Thoracic aorta (tissue), 2 donors: ENCODE measurements at places on chromosomes 3 and 15.

DNA sequence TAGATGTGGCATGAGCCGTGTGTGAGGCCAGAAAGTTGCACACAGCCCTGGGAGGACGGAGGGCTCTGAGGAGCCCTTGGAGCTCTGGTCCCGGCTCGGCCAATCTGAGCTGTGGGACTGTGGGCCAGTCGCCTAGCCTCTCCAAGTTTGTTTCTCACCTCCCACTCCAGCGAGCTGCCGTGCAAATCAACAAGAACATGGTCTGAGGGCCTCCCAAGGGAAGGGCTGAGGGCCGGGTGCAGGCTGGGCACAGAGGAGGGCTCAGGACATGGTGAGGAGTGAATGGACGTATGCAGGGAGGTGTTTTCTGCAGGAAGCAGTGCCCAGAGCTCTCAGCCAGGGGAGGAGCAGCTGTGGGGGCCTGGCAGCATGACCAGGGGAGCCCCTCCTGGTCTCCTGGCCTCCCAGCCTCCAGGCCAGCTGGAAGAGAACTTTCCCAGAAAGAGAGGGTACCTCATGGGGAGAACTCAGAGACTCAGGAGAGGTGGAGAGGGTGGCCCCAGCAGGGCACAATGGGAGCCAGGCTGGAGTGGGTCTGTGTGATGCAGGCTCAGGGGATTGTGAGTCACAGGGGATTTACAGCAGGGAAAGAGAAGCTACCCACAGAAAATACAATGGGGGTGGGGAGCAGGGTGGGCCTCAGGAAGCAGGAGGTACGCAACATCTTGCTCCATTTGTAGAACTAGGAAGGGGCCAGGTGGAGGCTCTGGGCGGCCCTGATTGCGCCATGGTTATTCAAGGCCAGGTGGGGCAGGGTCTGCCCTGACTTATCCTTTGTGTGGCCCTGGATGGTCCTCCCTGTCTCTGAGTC lies 24.8 kb downstream of the PSTPIP1 start:
- no peak for DNase-seq

DNA sequence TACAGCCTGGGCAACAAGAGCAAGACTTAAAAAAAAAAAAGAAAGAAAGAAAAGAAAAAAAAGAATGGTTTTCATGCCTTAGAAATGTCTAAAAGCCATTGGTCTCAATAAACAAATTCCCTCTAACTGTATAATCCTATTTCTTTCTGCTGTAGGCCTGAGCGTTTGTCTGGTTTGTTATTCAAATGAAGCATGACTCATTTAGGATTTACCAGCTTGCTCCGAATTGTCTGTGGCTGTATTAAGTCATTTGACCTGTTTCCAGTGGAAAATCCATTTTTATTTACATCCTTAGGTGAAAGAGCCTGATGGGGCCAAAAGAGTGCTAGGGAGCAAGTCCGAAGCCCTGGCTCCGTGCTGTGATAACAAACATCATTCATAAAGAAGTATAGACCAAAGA lies 73.8 kb downstream of the BDH1 start:
- DNase-seq = no peak

DNA sequence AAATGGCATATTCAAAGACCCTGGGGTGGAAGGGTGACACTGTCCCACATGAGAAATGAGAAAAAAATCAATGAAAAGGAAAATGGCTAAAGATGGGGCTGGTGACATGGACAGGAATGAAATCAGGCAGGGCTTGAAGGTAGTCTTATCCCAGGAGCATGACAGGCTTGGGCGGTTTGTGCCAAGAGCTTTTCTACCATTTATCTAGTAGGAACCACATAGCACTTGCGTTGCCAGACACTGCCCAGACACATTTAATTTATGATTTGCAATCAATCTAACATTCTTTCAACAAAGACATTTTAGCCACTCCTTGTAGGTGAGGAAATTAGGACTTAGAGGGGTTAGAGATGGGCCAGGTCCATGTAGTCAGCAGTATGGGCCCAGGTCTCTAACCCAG lies 106.6 kb upstream of the NR2F2 start:
- DNase-seq = no peak

GRCh38 chr3:21054064-21054463 lies 696.9 kb downstream of the ZNF385D start:
- no peak for DNase-seq

DNA sequence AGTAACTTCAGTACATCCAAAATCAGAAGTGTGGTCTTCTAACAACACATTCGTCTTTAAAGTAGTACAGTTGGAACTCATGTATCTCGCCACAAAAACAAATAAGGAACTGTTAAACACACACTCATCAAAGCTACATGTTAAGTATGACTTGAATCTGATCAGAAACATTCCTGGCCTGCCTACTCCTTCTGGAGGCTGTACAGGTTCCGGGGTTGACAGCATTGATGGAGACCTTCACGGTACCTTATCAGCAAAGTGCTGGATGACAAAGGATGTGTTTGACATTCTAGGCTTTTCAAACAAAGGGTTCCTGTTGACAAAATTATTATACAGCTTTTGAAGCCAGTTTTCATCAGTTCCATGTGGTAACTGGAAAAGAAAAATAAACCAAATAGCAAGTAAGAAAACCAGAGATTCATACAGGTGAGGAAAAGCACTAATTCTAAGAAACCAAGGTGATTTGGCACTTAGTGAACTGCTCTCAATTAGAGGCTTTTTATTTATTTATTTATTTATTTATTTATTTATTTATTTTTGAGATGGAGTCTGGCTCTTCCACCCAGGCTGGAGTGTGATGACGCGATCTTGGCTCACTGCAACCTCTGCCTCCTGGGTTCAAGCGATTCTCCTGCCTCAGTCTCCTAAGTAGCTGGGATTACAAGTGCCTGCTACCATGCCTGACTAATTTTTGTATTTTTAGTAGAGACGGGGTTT lies 44.3 kb downstream of the MYO5C start:
- DNase-seq = no peak

GRCh38 chr3:129312671-129313414 lies 34.2 kb downstream of the HMCES start:
- no peak for DNase-seq

- no peak for DNase-seq
These were observed 40.5 kb downstream of the IL5RA start for GRCh38 chr3:3069723-3070122.

DNA sequence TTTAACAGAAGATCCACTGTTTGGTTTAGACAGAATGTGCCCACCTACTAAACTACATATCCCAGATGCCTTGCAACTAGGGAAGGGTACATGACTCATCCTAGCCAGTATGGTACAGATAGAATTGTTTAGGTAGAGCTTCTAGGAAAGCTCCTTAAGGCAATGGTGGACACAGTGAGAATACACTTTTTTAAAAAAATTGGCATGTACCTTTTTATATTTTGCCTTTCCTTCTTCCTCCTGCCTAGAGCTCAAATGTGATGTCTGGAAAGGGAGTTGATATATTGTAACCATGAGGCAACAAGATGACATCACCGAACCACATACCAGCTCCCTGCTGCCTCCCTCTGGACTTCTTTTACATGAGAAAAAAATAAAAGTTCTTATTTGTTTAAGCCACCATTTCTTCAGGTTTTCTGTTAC lies 14.4 kb upstream of the C3orf80 start:
- DNase-seq = no peak

GRCh38 chr3:36796161-36796560 lies 31.8 kb upstream of the DCLK3 start:
- no peak for DNase-seq

DNA sequence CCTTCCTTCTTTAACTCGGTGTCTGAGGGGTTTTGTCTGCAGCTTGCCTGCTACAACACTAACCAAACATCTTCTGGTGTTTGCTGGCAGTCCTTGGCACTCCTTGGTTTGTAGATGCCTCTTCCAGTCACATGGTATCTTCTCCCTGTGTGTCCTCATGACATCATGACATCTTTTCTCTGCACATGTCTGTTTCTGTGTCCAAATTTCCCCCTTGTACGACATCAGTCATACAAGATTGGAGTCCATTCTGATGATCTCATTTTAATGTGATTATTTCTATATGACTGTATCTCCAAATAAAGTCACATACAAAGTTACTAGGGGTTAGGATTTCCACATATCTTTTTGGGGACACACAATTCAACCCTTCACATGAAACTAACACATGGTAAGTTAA lies 152.3 kb upstream of the LRRN1 start:
- DNase-seq = no peak

- DNase-seq = no peak
These were observed 28.6 kb downstream of the BHLHE40 start for GRCh38 chr3:5007873-5008272.

- DNase-seq = no peak
These were observed 105.9 kb downstream of the ROBO1 start for GRCh38 chr3:79661896-79662295.
